NCI-H1694 treated with DMSO at 0.1 percent for 48 hours (cell line): ENCODE measurements at places on chromosomes 6 and 20.

- no peak for DNase-seq
Measured at GRCh38 chr6:132445201-132445951, 44.1 kb upstream of the MOXD1 start.

GRCh38 chr6:56255349-56255748, 8.0 kb upstream of the COL21A1 start:
- no peak for DNase-seq

DNA sequence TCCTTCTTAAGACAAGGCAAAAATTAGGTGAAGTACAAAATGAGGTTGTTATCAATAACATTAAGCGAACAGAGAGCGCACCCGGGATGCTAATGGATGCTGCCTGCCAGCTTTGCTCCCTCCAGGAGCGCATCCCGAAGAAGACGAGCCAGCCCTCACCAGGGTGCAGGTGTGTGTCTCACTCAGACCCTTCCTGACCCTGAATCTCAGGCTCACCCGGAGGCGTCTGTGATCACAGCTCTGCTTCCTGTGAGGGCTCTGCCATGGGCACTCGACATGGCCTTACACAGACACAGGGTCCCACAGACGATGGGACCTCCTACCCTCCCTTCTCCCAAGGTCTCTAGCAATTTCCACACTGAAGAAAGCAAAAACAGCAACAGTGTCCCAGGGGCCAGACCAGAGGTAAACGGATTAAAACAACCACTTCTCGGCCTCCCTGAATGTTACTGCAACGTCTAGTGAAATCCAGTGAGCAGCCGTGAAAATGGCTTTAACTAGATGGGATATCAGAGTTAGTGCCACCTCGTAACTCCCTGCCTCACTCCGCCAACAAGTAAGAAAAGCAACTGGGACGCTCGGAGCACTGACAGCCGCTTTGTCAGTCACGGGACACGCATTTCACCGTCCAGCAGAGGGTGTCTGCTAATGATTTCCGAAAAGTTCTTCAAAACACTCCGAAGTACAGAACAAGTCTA, 11.7 kb downstream of the ZBTB46 start:
- no peak for DNase-seq

GRCh38 chr6:136201732-136202131, 48.4 kb downstream of the MTFR2 start:
- no peak for DNase-seq

DNA sequence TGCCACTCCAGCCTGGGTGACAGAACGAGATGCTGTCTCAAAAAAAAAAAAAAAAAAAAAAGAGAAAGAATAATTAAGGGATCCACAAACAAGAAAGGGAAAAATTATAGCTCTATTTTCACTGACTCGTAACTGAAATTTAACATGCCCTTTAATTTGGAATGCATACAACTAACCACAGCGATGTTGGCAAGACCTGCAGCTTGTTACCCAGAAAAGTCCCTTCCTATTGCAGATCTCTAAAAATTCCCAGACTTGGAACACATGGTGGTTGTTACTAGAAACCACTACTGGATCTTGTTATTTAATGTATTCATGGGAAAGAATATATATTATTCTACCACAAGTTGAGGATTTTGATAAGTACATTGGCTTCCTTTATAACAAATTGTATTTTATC, 27.8 kb upstream of the SMIM28 start:
- DNase-seq, result no peak

GRCh38 chr6:67887419-67887746, 747.7 kb upstream of the ADGRB3 start:
- DNase-seq, result no peak

DNA sequence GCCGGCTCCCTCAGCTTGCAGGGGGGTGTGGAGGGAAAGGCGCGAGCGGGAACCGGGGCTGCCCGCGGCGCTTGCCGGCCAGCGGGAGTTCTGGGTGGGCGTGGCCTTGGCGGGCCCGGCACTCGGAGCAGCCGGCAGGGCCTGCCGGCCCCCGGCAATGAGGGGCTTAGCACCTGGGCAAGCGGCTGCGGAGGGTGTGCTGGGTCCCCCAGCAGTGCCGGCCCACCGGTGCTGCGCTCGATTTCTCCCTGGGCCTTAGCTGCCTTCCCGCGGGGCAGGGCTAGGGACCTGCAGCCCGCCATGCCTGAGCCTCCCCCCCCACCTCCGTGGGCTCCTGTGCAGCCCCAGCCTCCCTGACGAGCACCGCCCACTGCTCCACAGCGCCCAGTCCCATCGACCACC, 514.5 kb upstream of the GJE1 start:
- no peak for DNase-seq

DNA sequence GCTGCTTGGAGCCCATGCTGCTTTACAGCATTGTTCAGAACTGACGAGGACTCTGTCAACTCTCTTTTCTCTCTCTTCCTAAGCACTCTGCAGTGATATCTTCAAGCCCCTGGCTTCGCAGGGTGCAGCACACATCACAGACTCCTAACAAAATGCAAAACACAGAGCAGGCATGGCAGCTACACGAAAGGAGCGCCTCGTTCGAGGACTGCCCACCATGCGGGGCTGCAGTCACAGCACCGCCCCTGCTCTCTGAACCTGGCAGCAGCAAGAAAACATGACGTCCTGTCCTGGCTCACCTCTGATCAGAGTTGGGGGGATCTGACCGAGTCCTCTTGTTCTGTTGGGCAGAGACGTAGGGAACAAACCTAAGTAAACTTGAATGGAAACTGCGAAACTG, 281.7 kb downstream of the CDH26 start:
- DNase-seq, result no peak

DNA sequence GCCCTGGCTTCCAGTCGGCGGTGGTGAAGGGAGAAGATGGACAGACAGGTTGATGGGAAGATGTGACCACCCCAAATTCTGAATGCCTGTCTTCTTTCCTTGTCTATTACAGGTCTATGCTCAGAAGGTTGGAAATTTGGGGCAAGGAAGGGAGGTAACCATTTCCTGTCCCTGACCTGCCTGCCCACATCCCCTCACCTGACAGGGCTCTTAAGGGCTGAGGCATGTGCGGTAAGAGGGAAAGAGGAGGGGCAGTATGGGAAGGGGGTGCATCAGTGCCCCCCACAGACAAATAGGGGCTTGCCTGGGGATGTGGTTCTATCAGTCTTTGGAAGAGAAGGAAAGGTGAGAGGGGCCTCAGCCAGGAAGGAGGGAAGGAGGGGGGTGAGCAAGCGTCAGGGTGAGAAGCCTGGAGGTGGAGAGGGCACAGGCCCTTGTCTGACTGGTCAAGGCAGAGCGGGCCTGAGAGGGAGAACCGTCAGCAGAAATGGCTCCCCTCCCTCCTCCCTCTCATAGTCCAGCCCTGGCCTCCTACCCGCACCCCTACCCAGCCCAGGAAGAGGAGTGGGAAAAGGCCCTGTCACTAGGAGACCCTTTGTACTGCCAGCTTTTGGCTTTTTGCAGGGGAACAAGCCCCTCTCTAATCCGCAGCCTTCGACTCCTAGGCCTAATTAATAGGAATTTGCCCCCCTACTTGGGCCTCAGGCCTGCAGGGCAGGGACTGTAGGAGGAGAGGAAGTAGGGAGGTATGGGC, 104.4 kb upstream of the FOXP4 start:
- DNase-seq, result no peak

GRCh38 chr20:25309395-25310267, 61.7 kb downstream of the PYGB start:
- DNase-seq, result no peak

DNA sequence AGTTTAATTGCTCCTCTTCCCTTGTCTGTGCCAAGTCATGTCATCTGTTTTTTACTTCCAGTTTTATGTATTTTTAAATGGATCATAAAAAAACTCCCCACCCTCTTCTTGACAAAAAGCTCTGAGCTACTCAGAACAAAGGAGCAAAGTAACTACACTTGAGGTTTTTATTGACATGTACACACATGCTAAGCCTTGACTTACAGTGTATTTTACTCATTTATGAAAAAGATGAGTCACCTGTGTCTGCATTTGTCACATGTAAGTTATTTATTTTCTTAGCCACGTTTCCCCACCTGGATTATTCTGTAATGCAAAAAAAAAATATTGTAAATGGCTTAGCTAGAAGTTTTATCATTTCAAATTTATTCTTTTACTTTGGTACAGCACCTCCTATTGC, 628.8 kb upstream of the SLC35B3 start:
- no peak for DNase-seq

GRCh38 chr6:124090491-124090890, 286.8 kb downstream of the NKAIN2 start:
- no peak for DNase-seq

- no peak for DNase-seq
Measured at GRCh38 chr6:46323312-46323965, 152.7 kb upstream of the ENPP5 start.

GRCh38 chr6:26157251-26158075, 70.2 kb downstream of the HFE start:
- peak; percentile 98 for DNase-seq

GRCh38 chr20:13009682-13010406, 1.1 kb downstream of the SPTLC3 start:
- DNase-seq, result no peak

- no peak for DNase-seq
Measured at GRCh38 chr20:23873370-23874015, 6.1 kb downstream of the CST5 start.

DNA sequence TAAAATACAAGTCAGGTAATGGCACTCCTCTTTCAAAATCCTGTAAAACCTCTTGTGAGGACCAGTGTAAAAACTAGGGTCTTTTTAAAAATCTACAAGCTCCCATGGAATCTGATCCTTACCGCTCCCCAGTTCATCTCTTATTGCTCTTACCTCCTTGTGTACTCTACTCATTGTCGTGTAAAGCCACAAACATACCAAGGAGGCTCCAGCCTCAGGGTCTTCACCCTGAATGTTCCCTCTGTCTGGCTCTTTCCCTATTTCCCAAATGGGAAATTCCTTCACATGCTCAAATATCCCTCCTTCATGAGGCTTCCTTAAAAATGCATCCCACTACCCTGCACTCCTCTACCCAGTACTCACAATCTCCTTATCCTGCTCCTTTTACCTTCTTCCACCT, 67.1 kb downstream of the TASP1 start:
- no peak for DNase-seq

DNA sequence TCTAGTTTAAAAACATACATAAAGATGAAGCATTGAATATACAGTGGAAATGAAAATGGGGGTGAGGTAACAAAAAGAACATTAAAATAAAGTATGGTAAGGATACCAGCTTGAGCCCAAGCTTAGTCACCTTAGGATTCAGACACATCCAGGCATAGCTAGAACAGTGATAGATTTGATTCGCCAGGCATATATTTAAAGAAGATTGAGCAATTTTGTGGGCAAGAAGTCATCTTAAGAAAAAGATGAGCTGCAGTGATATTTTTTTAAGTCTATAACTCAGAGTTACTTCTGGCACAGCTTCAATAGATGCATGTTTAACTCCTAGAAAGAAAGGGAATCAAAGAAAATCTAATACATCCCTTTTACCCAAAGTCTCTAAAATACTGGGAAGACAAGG, 97.9 kb downstream of the BMP5 start:
- no peak for DNase-seq

DNA sequence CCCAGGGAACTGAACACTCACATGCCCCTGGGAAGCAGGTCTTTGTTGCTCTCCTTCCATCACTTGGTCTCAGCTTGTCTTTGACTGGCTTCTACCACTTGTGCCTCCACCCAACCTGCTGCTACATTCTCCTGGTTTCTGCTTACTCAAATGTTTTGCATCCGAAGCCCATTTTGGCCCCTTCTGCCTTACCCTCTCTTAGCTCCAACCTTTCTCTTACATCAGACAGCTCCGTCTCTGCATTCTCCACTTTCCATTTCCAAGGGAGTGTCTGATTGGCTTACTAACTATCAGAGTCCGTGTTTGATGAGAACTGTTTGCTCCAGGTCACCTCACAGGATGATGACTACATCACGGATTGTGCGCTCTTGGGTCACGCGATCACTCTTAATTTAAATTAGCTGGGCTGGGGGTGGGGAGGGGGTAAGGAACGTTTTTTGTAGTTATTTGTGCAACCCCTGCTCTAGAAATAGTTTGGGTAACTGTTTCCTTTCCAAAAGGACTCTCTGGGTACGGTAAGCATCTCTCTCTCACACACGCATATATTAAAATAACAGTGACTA, 844 bp upstream of the ABRACL start:
- DNase-seq, result peak; percentile 21
